ENCODE measurements at places on chromosomes 12 and 14.

DNA sequence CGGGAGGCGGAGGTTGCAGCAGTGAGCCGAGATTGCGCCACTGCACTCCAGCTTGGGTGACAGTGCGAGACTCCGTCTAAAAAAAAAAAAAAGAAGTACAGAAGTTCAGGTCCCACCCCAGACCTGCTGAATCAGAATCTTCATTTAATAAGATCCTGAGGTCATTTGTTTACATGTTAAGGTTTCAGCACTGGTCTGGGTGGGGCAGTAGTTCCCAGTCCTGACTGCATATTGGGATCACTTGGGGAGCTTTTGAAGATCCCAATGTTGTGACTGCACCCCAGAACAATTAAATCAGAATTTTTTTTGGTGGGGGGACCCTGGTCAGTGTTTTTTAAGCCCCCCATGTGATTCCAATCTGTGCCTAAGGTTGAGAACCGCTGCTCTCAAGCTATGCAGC, 11.7 kb upstream of the COL2A1 start:
- DNase-seq = no peak

GRCh38 chr12:89863968-89864367, 155.3 kb upstream of the ATP2B1 start:
- no peak for DNase-seq

GRCh38 chr12:77152623-77153193, 87.3 kb upstream of the E2F7 start:
- DNase-seq = no peak

DNA sequence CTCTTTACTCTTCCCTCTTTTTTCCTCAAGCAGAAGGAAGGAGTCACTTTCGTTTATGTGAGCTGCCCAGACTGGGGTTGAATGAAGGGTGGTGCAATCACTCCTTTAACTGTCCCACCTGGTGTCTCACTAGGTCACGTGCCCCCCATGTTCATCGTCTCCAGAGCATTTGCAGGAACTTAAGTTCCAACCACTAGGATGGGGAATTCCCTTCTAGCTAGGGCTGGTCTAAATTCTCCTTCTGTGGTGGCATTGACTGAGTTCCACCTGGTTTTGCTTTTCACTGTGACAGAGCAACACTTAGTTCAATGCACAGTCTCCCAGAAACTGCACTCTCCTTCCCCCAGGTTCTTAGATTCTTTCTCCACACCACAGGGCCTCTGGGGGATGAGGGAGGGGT, 9.5 kb downstream of the FANCM start:
- DNase-seq = no peak

- no peak for DNase-seq
Observed at GRCh38 chr12:132190012-132190755, 45.9 kb downstream of the NOC4L start.

- DNase-seq = no peak
Observed at GRCh38 chr12:2944401-2945047, 14.7 kb upstream of the TEAD4 start.

DNA sequence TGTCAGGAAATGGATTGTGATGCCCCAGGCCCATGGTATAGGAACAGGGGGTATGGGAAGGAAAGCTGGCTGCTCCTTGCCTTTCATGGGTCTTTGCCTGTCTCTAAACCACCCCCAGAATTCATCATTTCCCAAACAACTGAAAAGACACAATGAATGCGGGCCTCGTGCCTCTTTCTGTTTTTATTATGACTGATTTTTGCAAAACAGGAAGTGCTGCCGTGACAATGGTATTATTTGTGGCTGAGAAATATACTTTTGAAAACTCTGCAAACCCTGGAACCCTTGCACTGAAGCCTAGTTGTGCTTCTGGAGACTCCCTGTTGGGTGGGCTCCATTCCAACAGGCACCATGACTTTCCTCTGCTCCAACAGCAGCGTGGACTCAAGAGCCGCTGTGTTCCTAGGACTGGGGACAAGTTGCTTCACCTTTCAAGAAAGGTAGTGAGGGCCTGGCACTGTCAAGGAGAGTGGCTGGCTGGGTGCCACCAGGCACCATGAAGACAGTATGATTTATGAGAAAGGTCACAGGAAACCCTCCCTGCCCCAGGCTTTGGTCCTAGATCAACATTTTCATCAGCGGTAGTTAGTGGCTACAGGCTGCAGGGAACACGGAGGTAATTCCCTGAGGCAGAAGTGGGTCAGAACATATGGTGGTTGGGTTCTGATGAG, 4.8 kb upstream of the DGLUCY start:
- no peak for DNase-seq

GRCh38 chr14:97413966-97414717, 617.0 kb downstream of the VRK1 start:
- DNase-seq = no peak

- no peak for DNase-seq
Observed at GRCh38 chr14:52271538-52271937, 4.0 kb downstream of the PTGDR start.

- no peak for DNase-seq
Observed at GRCh38 chr14:54189748-54190354, 207.0 kb upstream of the CDKN3 start.

DNA sequence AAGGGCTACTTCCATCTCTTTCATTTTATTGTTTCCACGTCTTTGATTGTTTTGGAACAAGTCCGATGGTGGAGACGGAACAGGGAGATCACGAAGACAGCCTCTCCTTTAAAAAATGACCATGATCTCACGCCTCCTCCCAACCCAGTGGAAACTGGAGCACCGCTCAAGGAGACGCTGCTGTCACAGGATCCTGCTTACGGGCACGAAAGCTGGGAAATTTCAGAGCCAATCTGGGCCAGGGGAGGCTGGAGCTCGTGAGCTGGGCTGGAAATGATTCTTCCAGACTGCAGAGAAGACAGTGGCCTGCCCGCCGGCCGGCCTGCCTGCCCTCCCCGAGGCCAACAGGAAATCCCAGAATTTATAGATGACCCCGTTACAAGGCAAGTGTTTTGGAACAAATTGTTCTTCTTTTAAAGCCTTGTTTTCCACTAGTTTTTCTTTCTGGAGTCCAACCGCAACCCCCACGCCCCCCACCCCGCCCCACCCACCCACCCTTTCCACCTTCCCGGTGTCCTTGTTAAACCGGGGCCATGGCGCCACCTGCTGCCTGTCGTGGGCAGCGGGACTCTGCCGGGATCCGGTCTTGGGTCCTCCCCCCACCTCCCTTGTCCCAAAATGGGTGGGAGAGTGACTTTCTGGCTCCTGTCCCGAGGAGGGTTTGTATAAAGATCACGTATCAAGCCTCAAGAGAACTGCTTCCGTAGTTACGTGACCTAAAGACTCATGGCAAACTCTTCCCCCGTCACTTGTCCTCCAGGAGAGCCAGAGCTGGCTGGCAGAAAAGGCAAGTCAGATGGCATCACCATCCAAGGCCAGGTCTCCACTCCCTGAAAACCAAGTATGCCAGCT, 40.3 kb downstream of the MAP1LC3B2 start:
- DNase-seq = no peak

GRCh38 chr12:69936214-69936731, 111.2 kb downstream of the MYRFL start:
- DNase-seq = no peak

GRCh38 chr14:24706351-24706750, 72.4 kb upstream of the GZMB start:
- no peak for DNase-seq

- DNase-seq = no peak
Observed at GRCh38 chr14:73173092-73173735, 36.9 kb downstream of the PSEN1 start.

DNA sequence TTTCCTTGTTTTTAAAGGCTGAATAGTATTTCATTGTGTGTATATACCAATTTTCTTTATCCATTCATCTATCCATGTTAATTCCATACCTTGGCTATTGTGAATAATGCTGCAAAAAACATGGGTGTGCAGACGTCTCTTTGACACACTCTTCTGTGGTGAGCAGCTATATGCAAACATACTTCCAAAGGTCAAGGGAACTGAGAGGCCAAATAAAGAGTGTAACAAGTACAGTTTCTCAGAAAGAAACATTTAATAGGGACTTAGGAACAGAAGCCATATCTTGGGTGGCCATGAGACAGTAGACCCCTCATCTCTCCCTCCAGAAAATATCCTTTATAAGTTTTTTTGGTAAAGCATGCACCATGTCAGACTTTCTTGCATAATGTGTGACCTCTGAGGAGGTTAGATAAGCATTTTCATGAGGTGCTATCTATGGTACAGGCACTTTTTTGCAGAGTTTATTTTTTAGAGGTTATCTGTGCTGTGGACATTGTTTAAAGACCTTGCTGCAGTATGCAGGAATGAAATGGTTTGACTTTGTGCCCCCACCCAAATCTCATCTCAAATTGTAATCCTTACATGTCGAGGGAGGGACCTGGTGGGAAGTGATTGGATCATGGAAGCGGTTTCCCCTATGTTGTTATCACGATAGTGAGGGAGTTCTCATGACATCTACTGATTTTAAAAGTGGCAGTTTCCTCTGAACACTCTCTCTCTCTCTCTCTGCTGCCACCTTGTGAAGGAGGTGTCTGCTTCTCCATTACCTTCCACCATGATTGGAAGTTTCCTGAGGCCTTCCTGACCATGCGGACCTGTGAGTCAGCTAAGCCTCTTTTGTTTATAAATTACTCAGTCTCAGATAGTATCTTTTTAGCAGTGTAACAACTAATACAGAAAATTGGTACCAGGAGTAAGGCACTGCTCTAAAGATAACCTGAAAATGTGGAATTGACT, 1202.3 kb downstream of the GALC start:
- DNase-seq = no peak

DNA sequence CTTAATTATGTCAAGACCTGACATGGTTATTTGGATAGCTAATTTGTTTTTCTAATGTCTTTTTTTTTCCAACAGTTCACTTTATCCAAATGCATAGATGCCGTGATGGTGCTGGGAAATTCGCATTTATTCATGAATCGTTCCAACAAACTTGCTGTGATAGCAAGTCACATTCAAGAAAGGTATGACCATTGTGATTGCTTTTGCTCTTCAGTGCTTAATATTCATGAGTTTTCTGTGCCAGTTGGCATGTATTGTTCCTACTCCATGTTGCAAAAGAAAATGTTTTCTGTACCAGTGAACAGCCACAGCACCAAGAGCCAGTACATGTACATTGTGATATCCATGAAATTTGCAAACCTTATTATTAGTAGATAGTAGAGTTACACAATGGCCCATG, 11.8 kb downstream of the GTF2H3 start:
- DNase-seq = no peak

- DNase-seq = no peak
Observed at GRCh38 chr12:116015525-116015924, 262.0 kb downstream of the MED13L start.

DNA sequence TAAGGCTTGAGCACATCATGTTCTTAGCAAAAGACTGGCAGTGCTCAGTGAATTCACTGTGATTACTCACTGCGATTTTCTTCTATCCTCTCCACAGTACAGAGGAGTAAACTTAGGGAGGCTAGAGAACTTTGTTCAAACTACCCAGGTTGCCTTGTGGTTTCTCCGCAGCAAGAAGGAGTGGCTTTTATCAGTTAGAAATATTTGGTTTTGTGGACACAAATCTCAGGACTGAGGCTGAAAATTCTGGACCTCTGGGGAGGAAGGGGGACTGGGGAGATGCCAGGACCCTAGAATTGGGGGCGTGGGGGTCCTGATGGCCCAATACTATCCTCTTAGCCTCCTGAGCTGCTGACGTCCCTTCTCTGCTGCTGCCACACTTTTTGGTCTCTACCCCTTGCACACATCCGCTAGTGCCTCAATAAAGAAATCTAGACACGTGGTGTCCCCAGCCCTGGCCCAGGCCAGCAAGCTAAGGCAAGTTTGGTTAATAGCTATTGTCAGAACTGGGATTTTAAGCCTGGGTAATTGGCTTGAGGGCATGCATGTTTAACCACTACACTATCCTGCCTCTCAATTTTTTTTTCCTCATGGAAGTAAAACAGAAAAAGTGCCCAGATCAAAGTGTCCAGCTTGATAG, 842 bp downstream of the OAS2 start:
- no peak for DNase-seq

- no peak for DNase-seq
Observed at GRCh38 chr14:26775765-26776563, 178.1 kb upstream of the NOVA1 start.

GRCh38 chr14:49505041-49505766, 81.0 kb downstream of the RPS29 start:
- no peak for DNase-seq

DNA sequence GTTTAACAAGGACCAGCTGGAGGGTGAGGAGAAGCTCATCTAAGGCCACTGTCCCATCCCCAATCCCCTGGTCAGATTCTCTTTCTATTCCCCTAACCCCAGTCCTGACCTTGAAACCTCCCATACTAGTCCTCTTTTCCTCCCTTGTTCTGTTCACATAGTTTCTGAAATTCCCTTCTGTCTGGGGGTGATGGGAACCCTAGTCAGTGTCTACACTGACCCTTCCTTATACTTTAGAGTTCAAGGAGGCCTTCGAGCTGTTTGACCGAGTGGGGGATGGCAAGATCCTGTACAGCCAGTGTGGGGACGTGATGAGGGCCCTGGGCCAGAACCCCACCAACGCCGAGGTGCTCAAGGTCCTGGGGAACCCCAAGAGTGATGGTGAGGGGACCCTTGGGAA, 2.4 kb downstream of the MYL6B start:
- no peak for DNase-seq

GRCh38 chr14:83559721-83560120, 1970.2 kb upstream of the FLRT2 start:
- no peak for DNase-seq

GRCh38 chr14:62661818-62662217, 383.4 kb downstream of the KCNH5 start:
- DNase-seq = no peak

DNA sequence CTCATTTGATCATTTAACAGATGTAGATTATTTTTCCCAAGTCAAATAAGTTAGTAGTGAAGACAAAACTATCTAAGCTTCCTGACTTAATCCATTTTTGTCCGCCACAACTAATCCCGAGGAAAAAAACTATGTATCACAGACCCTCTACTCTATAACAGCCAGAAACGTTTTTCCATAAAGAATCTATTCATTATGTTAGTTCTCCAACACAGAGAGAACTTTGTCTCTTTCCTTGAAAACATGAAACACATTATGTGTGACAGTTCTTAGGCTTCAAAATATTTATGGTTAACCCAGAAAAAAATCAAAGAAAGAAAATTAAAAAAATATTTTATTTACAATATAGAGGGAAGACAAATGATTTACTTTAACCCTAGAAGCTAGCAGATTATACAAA, 100.1 kb downstream of the PLEKHG7 start:
- DNase-seq = no peak

GRCh38 chr12:93664573-93665138, 12.5 kb upstream of the CRADD start:
- no peak for DNase-seq

DNA sequence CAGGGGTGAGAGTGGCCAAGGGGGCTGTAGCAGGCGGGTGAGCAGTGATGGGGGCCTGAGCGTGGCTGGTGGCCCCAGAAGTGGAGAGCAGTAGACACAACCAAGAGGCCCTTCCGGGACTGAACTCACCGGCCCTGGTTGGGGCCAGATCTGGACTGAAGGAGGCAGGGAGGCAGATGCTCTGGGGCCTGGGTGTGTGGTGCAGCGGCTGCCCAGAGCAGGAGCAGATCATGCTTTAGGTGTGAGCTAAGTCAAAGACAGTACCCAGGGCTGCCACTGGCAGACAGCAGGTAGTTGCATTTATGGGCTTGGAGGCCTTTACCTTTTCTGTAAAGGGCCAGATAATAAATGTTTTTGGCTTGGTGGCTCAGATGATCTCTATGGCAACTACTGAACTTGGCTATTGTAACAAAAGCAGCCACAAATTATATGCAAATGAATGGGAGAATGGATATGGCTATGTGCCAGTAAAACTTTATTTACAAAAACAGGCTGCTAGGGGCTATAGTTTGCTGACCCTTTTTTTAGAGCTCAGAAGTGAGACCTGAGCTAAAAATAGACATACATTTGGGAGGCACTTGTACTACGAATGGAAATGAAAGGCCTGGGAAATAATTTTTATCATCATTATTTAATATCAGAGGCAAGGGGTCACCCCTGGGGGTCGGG, 25.6 kb downstream of the SETD1B start:
- no peak for DNase-seq
